ENCODE measurements at places on chromosomes 3 and 15.

- peak; percentile 73 for DNase-seq
These were observed 33.8 kb downstream of the DRD3 start for GRCh38 chr3:114144909-114145688.

DNA sequence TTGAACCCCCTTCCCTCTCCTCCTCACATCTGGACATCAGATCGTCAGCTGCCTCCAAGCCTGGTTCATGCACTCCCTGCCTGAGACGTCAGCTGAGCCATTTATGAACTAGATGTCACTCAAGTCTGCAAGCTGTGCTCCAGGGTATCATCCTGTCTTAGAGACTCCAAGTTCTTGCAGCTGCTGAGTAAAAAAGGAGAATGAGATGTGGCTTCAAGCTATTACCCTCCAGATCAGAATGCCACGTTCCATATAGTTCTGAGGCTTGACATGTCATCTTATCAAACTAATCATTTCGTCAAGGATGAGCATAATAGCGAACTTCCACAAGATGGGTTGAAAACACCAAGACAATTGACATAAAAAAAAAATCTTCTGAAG, 766.3 kb downstream of the TBL1XR1 start:
- DNase-seq, result peak; percentile 4

DNA sequence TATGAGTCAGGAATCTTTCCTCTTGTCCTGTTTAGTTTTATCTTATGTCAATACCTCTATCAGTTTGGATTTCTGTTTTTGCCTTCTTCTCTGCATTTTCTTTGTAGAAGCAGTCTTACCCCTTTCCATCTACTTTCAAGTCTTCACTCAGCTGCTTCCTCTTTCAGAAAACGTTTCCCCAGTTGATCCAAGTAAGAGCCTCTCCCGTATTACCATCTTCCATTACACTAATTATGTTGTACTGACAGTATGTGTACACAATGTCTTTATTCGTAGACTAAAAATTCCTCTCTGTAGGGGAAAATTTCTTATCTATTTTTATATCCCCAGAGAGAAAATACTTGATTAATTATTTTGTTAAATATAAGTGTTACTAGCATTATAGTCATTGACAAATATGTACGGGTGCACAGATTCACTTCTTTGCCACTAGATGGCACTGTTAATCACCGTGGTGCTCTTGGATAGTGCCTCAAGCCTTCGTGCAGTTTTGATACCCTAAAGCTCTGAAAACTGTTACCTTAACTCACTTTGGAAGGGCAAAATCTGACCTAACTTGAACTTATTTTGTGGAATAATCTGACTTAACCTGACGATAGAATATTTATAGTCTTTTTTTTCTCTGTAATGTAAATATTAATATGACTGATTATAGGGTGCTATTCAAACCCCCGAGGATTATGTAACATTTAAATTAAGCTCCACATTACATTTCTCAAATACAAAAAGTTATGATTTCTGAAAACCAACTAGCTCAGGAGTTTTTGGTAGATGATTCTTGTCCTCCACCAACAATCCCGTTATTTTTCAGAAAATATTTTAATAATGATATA, 74.2 kb upstream of the POU1F1 start:
- DNase-seq, result peak; percentile 74

DNA sequence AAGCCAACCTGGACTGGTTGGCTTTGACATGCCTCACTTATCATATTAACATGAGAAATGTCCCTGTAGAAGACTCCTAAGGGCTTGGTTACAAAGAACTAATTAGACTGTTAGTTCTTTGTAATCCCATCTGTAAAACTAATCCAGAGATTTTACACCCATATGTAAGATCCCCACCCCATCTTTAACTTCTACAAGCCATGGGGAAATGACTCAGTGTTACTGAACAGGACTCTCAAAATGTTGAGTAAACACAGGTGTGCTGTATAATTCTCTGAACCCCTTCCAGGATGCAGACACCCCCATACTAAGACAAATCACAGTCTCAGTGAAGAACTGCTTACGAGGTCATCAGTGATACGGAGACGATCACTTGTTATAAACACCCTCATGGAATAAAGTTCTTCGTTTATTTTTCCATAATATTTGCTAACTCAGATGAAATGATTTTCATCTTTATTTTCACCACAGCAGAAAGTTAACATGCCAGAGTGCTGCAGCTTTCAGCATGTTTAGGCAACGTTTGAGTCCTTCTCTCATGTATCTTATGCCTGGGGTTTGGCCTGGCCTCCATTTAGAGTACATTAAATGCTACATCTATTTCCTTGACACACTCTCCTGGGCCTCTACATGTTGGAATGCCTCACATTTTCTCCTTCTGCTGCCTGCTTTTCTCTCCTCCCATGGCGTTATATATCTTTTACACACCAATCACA, 55.3 kb upstream of the LEKR1 start:
- no peak for DNase-seq

DNA sequence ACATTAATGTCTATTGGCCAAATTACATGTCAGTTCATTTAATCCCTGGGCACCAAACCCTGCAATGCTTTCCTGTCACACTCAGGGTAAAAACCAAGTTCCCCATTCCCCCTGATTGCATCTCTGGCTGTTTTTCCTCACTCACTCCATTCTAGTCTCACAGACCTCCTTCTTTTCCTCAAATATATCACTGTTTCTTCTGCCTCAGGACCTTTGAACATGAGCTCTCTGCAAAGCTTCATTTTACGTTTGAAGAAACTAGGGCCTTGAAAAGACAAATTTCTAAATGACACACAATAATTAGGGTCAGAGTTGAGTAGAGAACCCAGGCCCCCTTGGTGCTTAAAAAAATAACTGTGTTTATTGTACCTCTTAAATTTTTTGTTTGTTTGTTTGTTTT, 230.6 kb downstream of the THRB start:
- DNase-seq, result no peak

- no peak for DNase-seq
These were observed 1101.4 kb downstream of the ROBO2 start for GRCh38 chr3:78141269-78141668.

DNA sequence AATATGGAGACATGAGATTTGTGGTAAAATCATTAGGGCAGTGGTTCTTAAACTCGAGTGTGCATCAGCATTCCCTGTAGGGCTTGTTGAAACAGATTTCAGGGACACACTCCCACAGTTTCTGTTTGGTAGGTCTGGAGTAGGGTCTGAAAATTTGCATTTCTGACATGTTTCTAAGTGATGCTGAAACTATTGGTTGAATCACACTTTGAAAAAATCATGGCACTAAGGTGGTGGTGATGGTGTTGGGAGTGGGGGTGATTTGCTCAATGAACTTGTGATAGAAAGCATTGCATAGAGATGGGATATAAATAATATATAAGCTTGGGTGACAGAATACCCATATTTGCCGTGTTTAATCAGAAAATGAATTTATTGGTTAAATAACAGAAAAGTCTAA, 11.3 kb downstream of the MITF start:
- no peak for DNase-seq

GRCh38 chr3:2921903-2922302, 188.3 kb downstream of the IL5RA start:
- DNase-seq, result peak; percentile 37

DNA sequence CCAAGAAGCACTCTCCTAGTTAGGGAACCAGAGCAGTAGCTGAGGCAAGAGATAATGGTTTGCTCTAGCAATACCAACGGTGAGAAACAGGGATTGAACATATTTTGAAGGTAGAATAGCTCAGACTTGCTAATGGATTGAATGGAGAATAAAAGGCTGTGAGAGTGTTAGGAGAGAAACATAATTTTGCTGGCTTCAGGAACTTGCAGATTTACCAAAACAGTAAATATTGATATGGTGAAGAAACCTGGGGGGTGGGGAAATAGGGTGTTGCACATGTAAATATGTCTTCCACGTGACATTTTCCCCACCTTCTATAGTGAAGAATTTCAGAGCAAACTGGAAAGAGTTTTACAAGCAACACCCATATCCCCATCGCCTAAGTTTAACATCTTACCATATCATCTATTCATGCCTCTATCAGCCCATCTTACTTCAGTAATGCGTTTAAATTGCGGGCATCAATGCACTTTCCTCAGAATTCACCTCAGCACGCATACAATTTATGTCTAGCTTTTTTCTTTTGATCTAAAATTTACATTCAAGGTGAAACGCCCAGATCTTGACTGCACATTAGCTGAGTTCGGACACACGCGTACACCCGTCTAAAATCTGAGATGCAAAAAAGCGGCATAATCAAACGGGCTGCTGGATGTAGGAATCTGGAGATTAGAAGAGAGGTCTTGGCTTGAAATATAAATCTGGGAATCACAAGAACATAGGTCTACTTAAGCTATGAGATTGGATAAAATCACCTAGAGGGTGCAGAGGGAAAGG, 891 bp upstream of the NR1D2 start:
- no peak for DNase-seq

DNA sequence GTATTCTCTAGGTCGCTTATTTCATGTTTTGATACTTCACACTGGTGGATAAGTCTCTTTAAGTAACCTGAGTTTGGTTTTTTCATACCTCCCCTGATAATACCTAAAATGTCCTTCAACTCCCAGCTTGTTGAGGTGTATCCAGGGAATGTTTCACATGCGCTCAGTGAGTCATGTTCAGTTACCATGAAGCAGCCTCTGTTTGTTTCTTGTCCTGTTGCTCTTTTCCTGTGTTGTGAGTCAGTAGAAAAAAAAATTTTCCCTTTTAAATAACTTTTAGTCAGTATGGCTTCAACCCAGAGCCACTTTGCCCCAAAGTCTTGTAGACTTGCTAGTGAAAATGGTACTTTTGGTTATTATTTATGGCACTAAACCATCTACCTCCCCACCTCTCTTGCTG, 278.4 kb upstream of the ZPLD1 start:
- no peak for DNase-seq

GRCh38 chr15:41494922-41495735, 1.5 kb downstream of the ITPKA start:
- no peak for DNase-seq

Data from Ammon's horn (tissue), 1 donor.